ENCODE measurements at places on chromosomes 12 and 14.

GRCh38 chr12:65656891-65657351 lies 167.4 kb upstream of the HMGA2 start:
- DNase-seq, result no peak

DNA sequence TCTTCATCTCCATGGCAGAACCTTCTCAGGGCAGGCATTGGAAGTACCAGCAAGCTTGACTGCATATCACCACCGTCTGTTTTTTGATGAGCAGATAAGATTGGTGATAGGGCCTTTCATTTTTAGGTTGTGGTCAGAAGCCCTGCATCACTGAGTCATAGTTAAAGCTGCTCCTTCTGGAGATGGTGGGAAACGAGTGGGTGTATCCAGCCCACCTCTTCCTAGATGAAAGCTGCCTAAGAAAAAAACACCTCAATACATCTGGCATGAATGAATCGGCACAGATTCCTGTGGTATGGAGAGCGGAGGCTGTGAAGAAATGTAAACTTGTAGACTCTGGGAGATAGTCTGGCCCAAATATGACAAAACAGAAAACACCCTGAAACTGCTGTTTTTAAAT lies 248.7 kb upstream of the EGLN3 start:
- no peak for DNase-seq

GRCh38 chr12:120654656-120655055 lies 14.2 kb downstream of the CABP1 start:
- DNase-seq, result no peak

DNA sequence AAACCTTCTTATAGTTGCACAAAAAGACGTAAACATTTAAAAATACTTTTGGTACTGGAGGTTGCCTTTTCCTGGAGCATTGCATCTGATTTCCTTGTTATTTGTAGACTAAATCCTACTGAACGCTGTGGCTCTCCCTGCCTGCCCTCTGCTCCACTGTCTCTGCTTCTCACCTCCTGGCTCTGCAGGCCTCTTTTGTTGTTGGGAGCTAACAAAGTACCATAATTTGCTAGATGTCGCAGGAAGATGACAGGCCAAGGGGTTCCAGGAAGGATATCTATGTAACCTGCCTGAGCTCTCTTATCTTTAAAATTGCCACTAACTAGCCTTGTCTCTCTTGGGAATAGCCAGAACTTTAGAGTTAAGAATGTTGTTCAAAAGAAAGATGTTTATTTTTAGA lies 21.4 kb downstream of the SYNE2 start:
- no peak for DNase-seq

DNA sequence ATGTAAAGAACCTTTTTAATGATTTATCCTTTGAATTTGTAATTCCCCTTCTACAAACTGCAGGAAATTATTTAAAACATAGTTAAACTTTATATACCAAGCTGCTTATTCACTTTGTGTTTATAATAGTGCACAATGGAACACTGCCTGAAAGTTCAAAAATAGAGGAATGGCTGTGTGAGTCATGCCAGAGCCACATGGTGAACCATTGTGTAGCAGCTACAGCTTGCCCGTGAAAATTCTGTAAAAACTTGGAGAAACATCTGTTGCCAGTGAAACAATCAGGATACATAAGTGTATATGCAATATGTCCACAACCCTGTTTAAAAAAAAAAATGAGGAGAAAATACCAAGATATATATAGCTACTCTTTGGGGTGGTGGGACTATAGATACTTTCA lies 59.5 kb downstream of the VEZT start:
- no peak for DNase-seq

GRCh38 chr12:16593546-16593945 lies 12.4 kb downstream of the LMO3 start:
- no peak for DNase-seq

- DNase-seq, result no peak
Measured at GRCh38 chr12:20264608-20265114, 103.7 kb upstream of the PDE3A start.

DNA sequence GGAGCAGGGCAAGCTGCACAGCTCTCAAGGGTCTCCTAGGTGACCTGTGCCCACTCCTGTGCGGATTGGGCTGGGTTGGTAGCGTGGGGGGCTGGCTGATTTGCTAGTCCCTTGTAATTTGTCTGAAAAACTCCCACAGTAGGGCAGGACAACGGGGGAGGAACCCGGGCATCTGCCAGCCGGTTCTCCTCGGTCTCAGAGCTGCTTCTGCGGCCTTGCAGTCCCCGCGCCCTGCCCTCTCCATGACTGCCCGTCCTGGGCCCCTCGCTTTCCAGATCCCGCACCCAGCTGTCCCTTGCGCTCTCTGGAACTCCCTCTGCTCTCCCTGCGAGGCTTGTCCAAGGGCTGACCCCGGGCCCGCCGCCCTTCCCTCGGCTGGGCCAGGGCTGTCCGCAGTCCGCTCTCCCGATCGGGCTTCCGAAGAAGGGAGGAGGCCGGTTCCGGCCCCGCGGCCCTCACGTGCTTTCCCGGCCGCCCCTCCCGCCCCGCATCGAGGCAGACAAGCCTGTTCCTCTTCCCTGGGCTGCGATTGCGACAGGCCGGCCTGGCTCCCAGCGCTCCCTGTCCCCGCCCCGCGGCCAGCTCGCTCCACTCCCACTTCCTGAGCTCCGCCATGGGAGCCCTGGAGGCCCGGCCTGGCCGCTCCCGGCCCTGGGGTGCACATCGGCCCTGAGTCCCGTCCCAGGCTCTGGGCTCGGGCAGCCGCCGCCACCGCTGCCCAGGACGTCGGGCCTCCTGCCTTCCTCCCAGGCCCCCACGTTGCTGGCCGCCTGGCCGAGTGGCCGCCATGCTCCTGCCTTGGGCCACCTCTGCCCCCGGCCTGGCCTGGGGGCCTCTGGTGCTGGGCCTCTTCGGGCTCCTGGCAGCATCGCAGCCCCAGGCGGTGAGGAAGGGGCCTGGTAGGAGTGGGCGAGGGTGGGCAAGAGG lies at the start of gene LTBR:
TSS of gene LTBR (plus strand) at position 591 of the 927 bp plus-strand sequence. CDS start at position 788, 197 bp downstream.
- peak; percentile 18 for DNase-seq

GRCh38 chr12:14839262-14839661 lies 4.1 kb downstream of the ART4 start:
- DNase-seq, result no peak

DNA sequence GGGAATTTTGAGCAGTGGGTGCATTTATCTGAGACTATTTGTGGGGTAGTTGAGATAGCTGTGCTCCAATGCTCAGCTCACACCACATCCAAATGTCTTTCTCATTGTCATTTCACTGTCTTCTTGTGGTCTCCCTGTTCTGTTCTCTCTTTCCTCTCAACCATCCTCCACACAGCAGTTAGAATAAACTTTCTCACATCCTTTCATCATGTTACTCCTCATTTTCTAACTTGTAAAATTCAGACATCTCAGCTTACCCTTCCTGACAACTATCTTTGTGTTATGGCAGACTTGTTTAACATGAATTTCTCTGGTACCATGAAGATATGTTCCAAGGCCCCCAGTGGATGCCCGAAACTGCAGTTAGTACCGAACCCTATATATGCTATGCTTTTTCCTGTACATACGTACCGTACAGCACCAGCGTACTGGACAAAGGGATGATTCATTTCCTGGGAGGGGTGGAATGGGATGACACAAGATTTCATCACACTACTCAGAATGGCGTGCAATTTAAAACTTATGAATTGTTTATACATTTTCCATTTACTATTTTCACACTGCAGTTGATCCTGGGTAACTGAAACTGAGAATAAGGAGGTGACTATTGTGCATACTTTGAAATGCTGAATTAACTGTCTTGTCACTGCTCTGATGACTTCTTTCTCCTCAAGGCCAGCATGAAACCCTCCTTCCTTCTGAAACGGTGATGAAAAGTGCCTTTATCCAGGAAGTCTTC lies 177.1 kb upstream of the SLC38A2 start:
- no peak for DNase-seq

GRCh38 chr12:70609203-70609602 lies 28.0 kb downstream of the PTPRB start:
- DNase-seq, result no peak

DNA sequence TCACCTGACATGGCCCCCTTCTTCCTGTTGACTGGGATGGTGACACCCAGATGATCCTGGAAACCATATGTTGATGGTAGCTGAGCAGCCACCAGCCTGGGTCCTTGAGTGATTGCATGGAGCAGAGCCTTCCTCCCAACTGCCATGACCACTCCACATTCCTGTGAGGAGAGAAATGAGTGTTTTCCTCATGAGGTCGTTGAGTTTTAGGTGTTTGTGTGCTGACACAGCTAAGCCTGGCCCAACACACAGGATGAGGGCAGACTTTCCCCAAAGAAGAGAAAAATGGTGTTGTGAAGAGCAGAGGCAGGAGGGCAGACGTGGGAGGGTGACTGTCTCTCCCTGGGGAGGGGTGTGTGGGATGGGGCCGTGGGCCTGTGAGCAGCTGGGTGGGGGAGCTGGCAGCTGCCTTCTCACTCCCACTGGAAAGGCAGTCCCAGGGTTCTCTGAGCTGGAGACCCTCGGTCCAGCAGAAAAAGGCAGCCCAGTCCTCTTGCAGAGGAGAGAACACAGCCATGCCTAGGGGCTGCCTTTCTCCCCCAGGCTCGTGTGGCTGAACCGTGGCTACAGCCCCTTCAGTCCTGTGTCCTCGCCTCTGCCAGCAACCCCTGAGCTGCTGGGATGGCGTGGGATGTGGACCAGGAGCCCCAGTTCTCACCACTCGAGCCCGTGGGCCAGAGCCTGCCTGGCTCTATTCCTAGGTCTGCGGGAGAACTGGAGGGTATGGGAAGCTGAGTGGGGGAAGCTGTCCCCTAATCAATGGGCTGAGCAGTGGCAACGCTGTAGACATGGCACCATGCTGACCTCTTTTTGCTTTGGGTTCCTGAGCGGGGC lies 257.0 kb downstream of the ADGRD1 start:
- no peak for DNase-seq

GRCh38 chr12:54958048-54958658 lies 26.4 kb downstream of the TESPA1 start:
- peak; percentile 74 for DNase-seq

DNA sequence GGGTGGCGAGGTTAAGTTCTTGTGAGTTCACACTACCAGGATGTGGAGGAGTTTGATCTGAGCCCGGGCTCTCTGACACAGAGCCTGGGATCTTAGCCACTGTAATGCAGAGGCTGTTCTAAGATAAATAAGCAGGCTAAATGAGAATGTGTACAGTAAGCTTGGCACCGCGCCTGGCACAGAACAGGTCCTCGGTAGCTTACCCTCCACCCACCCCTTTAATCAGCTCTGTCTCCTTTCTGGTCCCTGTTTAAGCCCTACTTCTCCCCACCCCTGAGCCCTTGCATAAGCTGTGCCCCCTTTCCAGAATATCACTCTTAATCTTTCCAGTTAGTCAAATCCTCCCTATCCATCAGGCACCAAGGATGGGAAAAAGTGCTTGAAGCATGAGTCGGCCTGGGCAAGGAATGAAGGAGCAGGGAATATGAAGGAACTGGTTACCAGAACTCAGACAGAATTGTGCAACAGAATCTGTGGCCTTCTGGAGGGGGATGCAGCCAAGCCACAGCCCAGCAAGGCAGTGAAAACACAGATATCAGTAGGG lies 32.8 kb upstream of the CMKLR1 start:
- no peak for DNase-seq

DNA sequence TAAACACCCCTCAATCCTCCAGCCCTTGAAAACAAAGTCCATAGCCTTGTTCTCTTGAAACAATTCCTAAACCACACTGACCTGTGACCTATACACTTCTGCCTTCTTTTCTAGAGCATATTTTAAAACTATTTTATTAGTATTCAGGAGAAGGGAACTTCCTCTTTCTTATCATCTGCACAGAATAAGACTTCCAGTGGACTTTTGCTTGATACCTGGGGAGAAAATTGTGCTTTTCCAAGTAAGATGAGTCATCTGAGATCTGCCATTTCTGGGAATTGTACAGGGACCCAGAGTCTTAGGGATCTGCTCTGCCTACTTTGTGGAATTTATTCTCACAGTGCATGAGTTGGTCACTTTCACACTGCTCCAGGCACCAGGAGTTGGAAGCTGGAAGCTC lies 10.5 kb upstream of the WNT5B start:
- DNase-seq, result no peak

DNA sequence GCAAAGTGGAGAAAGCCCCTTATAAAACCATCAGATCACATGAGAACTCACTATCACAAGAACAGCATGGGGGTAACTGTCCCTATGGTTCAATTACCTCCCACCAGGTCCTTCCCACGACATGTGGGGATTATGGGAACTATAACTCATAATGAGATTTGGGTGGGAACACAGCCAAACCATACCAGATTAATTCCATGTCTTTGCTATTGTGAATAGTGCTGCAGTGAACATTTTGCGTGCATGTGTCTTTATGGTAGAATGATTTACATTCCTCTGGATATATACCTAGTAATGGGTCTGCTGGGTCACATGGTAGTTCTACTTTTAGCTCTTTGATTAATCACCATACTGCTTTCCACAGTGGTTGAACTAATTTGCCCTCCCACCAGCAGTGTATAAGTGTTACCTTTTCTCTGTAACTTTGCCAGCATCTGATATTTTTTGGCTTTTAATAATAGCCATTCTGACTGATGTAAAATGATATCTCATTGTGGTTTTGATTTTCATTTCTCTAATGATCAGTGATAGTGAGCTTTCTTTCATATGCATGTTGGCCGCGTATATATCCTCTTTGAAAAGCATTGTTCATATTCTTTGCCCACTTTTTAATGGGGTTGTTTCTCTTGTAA lies 29.7 kb upstream of the SAV1 start:
- no peak for DNase-seq

DNA sequence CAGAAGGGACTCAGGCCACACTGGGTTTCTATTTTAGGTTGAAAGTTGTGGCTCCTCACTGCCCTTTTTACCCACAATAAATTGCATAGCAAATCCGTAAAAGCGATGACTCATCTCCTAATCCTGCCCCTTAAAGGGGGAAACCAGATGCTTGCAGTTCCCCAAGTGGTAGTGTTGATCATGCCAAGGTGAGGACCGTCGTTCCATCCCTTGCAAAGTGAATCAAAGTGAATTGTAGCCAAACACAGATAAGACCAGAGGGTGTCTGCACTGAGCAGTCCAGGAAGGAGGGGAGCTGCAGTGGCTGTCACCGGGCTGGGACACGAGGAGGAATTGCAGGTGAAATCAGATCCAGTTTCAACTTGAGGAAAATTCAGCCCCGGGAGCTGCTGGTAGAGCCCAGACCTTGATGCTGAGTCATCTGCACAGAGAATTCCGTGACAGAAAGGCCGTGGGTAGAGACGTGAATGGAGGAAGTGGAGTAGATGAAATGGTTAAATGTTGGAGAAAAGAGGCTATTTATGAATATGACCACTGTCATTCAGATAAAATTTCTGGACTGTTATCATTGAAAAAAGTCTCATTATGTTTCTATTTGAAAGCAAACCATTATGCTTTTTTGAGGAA lies 44.2 kb upstream of the MMP17 start:
- DNase-seq, result no peak

DNA sequence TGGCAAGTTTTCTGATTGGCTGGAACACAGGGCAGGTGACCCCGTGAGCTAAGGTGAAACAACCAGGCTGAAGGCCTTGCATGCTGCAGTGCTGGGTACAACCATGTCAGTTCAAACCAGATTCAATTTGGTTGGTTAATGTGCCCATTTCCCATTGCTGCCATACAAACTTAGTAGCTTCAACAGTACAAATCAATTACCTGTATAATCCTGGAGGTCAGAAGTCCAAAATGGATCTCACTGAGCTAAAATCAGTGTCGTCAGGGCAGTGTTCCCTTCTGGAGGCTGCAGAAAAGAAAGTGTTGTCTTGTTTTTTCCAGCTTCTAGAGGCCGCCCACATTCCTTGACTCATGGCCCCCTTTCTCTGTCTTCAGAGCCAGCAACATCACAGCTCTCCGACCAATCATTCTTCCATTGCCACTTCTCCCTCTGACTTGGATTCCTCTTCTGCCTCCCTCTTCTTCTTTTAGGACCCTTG lies 221.7 kb downstream of the ZFP36L1 start:
- DNase-seq, result no peak

Data from naive thymus-derived CD8-positive, alpha-beta T cell (primary cell).